Ovary (tissue), 10 donors: ENCODE measurements at places on chromosomes 3 and 15. TPM values are rescaled to one million over a fixed set of nuclear protein-coding genes. Genes with fewer than 3 reads are reported as not detected.

The ACKR2 gene
- 2.7 TPM for polyA plus RNA-seq

The KBTBD8 gene
- polyA plus RNA-seq, result 0.55 TPM

The RTP3 gene
- not detected for polyA plus RNA-seq

The STRIT1 gene
- polyA plus RNA-seq, result not detected

DNA sequence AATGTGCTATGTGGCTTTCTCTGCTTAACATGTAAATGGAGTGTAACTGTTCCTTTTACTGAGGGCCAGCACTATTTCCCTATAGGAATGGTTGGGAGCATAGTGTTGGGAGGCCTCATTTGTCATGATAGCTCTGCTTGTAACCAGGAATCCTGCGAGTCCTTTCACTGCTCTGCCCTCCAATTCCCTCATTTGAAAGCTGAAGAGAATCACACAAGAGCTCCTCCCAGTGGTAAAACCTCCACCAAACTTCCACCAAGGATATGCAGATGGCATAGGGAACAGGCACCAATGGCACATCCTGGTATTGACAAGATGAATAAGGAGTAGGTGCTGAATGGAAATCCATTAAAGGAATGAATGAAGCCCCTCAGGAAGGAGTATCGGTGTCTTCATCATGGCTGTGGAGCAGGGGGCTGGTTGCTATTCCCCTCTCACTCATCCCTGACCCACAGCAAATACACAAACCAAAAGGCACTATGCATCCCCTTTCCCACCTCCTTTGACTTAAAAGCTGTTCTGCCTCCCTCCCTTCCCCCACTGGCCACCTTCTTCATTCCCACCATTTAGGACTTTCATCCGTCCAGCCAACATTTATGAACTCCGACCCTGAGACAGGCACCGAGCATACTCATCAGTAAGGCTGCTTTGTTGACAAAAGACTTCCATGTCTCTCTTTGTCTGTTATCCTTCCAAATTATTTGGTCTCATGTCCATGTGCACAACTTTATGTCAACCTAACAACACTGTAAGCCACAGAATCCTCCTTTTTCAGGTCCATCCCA is 560.8 kb downstream of the FOXP1 start:
- DNase-seq, result no peak

DNA sequence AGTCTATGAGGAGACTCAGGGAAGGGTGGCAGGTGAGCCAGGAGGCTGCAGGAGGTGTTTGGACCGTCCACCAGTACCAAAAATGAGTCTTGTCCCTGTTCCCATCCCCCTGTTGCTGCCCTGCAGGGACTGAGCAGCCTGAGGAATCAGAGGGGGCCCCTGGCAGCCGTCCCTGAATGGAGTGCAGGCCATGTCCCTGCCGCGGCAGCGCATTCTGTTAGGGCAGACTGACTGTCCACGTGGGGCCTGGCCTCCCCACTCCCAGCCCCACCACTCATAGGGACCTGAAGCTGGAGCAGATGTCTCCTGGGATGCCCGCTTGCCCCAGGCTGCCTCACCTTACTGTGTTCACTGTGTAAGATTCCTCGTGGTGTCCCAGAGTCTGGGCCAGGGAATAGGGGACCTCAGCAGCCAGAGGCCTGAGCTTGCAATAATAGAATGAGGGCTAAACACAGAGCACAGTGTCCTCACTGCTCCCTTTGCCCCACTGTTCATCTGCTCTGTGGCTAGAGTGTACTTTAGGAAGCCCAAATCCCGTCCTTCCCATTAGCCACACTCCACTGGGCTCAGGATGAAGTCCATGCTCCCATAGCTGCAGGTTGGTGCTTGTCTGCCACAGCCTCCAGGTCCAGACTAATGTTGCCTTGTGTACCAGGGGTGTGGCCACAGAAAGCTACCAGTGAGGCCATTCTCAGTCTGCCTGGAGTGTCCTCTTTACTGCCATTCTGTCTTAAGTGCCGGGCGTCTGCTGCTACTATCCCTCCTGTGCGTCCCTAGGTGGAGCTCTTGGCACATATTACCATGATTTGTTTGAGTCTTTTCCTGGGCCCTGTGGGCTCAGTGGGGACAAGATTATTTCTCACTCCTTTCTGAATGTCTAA is 63.2 kb downstream of the HCN4 start:
- no peak for DNase-seq

- DNase-seq, result no peak
These were observed 52.4 kb upstream of the SNRPA1 start for GRCh38 chr15:101347454-101347853.

- no peak for DNase-seq
These were observed 117.5 kb downstream of the PDCD6IP start for GRCh38 chr3:33915796-33916546.

GRCh38 chr3:25572336-25572735 is 92.4 kb downstream of the TOP2B start:
- no peak for DNase-seq

DNA sequence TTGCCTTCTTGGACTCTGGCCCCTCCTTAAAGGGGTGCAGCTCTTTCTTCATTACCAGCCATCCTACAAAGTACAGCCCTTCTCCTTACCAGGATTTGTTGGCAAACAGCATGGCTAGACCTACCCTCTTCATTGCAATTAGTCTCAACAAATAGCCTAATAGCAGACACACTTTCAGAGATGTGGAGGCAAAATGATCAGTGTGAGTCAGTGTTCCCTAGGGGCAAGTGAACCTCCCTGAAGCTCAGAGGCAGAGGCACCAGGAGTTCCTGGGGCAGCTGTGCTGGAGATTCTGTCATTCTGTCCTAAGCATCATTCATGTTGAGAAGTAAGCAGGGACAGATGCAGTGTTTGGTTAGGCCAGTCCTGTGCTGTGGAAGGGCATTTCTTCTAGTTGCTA is 14.6 kb upstream of the MECOM start:
- no peak for DNase-seq

DNA sequence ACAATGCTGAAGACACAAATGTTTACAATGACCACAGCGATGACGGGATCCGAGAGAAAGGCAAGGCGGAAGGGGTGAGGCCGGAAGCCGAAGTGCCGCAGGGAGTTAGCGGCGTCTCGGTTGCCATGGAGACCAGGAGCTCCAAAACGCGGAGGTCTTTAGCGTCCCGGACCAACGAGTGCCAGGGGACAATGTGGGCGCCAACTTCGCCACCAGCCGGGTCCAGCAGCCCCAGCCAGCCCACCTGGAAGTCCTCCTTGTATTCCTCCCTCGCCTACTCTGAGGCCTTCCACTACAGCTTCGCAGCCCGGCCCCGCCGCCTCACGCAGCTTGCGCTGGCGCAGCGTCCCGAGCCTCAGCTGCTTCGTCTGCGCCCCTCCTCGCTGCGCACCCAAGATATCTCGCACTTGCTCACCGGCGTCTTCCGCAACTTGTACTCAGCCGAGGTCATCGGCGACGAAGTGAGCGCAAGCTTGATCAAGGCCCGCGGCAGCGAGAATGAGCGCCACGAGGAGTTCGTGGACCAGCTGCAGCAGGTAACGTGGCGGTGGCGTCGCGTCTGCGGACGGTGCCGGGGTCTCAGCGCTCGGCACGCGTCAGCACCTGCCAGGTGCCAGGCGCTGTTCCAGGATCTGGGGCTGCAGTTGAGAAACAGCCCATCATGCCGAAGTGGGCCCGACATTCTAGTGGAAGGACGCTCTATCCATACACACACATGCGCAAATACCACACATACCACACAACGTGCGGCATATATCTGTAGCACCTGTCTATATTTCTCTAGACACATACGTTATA is at the start of gene DLEC1:
Gene DLEC1 (plus strand): TSS at position 108 of the 798 bp plus-strand sequence. CDS start 18 bp downstream, at position 126.
- DNase-seq, result peak; percentile 60
